Germinal center (tissue), 1 donor: ENCODE measurements at places on chromosomes 11 and 22.

- no peak for DNase-seq
These were observed 83.8 kb downstream of the CCDC81 start for GRCh38 chr11:86458294-86459001.

GRCh38 chr11:70204466-70204799 is 1.3 kb downstream of the FADD start:
- no peak for DNase-seq

DNA sequence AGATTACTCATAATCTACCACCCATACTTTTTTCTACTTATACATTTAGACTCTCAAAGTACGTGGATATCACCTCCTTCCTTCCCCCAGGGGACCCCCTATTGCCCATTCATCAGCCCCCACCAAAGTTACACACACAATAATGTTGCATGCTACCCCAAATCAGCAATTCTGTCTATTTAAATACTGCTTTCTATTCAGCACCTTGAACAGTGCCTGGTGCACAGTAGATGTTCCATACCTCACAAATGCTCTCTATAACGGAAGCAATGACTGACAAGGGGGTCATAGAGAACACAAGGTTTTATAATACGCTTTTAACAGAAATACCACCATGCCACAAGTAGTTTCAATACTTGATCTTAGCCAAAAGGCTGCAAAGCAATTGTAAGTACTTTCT is 370.7 kb downstream of the MIAT start:
- DNase-seq: no peak

GRCh38 chr11:3121931-3122774 is 43.0 kb downstream of the OSBPL5 start:
- no peak for DNase-seq

- DNase-seq: no peak
These were observed 20.4 kb upstream of the EMSY start for GRCh38 chr11:76424379-76424778.

- DNase-seq: no peak
These were observed 19.0 kb upstream of the LRRC32 start for GRCh38 chr11:76689313-76690260.

DNA sequence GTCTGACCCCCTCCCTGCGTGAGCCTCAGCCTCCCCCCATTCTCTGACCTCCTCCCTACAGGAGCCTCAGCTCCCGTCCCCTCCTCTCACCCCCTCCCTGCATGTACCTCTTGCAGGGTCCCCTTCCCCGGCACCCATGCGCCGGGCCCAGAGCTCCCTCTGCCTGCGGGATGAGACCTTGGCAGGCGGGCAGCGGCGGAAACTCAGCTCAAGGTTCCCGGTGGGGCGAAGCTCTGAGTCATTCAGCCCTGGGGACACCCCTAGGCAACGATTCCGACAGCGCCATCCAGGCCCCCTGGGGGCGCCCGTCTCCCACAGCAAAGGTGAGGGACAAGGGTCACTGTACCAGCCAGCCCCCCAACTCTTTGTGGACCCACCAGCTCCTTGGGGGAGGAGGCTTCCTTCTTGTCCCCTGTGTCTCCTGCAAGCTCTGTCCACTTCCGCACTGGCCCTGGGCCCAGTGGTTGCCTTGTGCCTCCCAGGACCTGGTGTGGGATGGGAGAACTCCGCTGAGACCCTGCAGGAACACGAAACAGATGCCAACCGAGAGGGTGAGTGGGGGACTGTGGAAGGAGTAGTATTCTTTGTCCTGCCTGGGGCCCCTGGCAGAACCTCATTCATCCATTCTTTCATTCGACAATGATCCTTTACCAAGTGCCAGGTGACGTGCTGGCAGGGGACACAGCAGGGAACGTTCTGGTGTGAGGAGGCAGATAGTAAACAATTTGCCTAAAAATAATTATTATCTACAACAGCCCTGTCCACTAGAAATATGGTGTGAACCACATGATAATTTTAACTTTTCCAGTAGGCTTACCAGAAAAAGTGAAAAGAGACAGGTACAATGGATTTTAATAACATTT is 3.7 kb upstream of the RPS6KA4 start:
- DNase-seq: peak; percentile 62

DNA sequence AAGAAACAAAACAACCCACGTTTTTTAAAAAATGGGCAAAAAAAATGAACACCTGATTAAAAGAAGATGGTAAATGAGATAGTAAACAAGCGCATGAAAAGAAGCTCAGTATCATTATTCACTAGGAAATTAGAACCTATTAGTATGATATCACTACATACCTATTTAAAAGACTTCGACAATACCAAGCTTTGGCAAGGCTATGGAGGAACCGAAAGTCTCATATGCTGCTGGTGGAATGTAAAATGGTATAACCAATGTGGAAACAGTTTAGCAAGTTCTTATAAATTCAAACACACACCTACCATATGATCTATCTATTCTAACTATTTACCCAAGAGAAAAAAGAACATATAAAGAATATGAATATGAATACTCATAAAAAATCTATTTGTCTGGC is 143.8 kb downstream of the APOL5 start:
- no peak for DNase-seq

- DNase-seq: peak; percentile 68
These were observed 14.1 kb downstream of the MIAT start for GRCh38 chr22:26671317-26672059.

DNA sequence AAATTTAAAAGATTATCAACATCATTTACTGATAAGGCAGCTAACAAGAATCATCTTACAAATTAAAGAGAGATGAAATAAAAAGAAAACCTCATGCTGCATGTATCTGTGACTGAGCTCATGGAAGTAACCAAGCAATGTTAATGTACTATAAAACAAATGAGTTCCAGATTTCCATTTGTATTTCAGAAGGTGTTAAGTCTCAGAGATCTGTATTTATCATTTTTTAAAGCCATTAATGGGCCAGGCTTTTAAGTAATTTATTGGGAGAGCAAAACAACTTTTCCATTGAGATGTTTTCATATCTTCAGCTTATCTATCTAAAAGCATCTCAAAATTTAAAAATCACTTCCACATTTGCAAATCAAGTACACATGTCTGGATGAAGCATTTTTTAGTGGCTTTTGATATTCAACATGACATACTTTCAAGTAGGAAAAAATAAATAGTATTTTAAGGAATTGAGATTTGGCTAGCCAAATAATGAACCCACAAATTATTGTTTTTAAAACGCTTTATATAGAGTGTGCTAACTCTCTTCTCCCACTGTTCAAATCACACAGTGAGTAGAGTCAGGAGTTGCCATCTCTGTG is 17.9 kb upstream of the BBOX1 start:
- no peak for DNase-seq
